AG09309 (cell line): ENCODE measurements at places on chromosomes 1 and 21.

GRCh38 chr1:78236716-78237115 is 190.9 kb downstream of the GIPC2 start:
- no peak for DNase-seq

DNA sequence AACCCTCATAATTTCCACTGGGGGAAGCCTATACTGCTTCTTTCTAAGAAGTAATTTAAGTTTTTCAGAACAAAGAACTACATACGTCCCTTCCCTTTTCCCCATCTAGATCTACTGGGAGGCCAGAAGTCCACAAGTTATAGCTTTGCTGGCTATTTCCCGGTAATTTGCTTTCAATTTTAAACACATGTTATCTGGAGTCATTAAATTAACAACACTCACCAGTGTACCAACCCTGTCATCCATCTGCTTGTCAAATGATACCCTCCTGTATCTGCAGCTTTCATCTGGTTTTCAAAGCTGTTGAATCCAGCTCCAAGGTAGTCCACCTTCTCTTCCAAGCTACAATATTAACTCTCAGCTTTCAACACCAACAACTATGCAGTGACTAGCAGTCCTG is 466.7 kb upstream of the PKN2 start:
- no peak for DNase-seq

- DNase-seq, result no peak
Observed at GRCh38 chr1:169860187-169860586, 33.5 kb downstream of the SCYL3 start.

DNA sequence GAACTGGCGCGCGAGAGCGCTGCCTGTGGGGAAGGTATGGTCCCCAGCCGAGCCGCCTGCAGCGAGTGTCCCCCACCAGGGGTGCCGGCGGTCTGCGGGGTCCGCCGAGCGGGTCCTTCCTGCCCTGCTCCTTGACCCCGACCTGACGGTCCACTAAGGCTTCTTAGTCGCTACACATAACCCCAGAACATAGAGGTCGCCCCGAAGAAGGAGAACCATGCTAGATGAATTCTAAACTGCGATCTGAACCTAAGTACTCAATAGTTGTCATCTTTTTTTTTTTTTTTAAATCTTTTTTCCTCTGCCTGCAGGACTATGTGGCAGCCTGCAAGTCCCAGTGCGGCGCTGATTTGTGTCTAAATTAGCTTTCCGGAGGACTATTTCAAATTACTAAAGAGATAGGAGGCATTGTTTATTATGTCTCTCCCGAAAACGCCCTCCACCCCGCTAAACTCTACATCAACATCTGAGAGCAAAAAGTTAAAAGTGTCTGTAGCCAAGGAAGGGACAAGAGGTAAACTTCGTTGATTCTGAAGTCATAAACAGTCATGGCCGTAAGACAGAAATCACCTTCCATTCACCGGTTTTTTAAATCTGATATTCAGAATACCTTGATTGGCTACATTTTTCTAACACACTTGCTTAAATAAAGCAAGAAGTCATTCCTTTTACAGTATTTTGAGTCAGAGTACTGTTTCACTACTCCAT is 476 bp downstream of the AXDND1 start:
- no peak for DNase-seq

- DNase-seq, result no peak
Observed at GRCh38 chr1:30046751-30047150, 676.6 kb downstream of the MATN1 start.

- DNase-seq, result no peak
Observed at GRCh38 chr1:211951856-211952255, 83.5 kb downstream of the INTS7 start.

- DNase-seq, result no peak
Observed at GRCh38 chr1:175314300-175314699, 121.7 kb upstream of the KIAA0040 start.

DNA sequence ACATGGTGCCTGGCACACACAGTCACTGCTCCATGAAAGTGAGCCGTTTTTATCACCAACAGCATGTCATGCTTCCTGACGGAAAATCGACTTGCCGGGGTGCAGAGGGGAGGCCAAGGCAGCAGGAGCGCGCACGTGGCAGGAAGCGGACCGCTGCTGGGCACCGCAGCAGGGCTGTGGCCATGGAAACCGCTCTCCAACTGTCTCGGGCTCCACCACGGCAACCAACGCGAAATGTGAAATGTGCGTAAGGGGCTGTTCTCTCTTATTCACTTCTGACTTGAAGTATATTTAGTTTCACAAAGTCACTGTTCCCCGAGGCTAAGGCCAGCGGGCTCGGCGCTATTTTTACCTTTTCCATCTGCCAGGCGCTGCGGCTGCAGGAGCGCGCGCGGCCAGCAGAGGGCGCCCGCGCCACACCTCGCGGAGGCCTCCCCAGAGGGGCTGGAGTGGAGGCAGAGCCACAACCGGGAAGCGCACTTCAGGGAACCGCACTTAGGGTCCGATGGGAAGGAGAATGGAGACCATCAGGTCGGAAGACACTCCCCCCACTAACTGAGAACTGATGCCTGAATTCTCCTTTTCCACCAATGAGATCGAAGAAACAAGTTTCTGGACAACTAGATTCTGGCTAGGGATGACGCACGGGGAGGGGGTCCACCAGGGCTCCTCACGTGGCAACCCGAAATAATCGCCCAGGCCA is 19.7 kb downstream of the RCC2 start:
- DNase-seq, result no peak

GRCh38 chr1:154996966-154997701 is 3.7 kb downstream of the LENEP start:
- DNase-seq, result no peak

- no peak for DNase-seq
Observed at GRCh38 chr1:53155945-53156344, 13.5 kb upstream of the SLC1A7 start.

DNA sequence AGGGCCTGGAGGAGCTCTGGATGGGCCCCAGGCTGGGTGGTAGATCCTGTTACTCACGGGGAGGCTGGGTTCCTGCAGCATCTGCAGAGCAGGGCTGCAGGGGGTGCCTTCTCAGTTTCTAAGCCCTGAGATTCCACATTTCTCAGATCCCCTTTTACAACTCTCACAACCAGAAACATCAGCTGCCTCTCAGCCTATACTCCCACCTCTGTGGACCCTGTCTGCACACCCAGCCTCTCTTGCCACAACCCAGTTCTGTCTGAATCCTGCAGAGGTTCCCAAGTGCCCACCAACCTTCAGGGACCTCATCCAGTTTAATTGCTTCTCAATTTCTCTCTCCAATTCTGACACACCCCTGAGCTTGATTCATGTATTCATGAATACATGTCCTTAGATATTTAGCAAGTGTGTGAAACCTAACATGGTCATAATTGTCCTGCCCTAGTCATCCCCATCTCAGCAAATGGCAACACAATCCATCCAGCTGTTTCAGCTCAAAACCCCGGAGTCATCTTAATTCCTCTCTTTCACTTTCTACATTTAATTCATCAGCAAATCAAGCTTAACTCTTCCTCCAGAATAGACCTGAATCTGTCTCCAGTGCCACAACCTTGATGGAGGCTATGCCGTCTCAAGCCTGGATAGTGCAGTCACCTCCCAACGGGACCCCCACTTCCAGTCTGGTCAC is 57.0 kb upstream of the NEK2 start:
- DNase-seq, result no peak

DNA sequence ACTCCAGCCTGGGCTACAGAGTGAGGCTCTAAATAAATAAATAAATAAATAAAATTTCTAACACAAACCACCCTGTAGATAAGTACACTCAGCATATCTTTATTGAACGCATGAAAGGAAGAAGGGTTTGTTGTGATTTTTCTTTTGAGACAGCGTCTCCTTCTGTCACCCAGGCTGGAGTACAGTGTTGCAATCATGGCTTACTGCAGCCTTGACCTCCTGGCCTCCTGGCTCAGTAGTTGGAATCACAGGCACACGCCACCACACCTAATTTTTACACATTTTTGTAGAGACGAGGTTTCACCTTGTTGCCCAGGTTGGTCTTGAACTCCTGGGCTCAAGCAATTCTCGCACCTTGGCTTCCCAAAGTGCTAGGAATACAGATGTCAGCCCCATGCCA is 23.2 kb upstream of the RCC2 start:
- no peak for DNase-seq

DNA sequence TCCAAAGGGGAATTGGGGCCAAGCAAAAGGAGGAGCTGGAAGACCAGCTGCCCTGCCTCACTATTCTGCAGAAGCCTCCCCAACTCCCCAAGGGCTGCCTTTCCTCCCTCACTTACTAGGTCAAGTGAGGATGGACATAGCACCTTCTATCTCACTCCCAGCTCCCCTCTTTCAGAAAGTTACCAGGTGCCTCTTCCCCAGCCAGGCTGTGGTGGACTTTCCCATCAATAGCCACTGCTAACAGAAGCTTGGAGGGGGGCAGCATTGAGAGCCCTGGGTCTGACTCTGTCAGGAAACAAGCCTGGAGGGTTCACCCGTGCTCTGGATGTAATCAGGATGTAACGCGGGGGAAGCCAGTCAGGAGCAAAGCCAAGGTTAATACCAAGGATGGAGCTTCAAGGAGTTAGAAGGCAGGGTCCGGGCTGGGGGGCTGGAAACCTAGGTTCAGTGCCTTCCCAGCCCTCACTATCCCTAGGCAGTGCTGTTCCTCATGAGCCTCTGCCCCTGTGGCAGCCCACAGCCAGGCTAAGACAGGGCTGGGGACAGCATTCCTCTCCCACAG is 127.8 kb upstream of the NGF start:
- no peak for DNase-seq

- DNase-seq, result no peak
Observed at GRCh38 chr1:6507037-6507428, 15.6 kb upstream of the PLEKHG5 start.

DNA sequence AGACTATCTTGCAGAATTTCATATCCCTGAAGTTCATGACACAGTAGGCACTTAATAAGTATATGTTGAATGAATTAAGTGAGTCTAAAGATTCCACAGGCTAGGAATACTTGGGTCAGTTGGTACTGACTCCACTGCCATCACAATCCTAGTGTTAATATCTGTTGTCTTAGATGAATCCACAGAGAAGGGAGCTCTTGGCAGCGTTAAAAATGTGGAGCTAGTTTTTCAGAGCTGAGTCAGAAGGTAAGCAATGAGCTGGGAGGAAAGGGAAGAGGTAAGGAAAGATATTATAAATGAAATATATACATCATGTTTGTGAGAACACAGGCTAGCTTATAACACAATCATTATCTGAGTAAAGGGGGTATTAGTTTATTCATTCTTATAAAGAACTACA is 21.8 kb upstream of the GORAB start:
- no peak for DNase-seq

- DNase-seq, result no peak
Observed at GRCh38 chr1:201020040-201020591, 3.4 kb downstream of the KIF21B start.

DNA sequence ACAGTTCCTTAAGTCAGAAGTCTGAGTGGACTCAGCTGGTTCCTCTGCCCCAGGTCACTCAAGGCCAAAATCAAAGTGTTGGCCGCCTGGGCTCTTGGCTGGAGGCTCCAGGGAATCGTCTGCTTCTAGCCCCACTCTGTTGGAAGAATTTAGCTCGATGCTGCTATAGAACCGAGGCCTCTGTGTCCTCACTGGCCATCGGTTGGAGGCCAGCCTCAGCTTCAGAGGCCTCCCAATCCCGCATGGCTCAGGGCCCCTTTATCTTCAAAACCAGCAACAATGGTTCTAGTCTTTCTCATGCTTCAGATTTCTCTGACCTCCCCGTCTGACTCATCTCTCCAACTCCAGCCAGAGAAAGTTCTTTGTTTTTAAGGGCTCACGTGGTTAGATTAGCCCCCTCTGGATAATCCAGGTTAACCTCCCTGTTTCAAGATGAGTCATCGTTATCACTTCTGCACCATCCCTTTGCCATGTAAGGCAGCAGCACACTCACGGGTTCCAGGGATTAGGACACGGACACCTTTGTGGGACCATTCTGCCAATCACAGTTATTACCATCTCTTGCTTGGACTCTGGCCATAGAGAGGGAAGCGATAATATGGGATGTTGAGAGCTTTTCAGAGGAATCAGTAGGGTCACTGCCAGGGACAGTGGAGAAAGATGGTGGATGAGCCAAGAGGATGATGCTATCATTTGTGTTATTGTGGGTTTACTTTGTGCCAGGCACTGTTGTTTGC is 13.6 kb downstream of the FHAD1 start:
- no peak for DNase-seq

DNA sequence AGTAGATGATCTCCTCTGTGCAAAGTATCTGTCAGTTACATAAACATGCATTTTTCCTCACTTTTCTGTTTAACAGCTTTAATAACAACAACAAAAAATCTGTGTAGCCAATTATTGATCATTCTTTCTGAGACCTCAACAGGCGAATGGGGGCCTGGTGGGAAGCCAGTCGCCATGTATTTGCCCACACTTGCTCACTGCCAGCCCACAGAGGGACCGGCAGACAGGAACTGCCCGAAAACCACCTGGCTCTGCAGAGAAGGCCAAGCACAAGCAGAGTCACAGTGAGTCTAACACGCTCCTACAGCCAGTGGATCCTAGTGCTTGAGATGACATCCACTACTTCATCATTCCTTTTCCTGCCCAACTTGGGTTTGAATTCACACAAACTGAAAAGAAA is 56.1 kb downstream of the NPHP4 start:
- DNase-seq, result no peak

DNA sequence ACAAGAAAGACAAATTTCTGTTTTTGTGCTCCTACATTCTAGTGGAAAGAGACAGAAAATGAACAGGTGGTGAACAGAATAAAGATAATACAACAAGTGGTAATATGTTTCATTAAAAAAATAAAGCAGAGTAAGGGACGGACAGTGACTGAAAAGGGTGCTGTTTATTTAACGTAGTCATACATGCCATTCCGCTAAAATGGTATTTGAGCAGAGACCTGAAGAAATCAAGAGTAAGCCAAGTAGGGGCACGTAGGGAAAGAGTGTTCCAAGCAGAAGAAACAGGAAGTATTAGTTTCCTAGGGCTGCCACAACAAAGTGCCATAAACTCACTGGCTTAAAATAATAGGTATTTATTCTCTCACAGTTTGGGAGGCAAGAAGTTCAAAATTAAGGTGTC is 65.6 kb upstream of the KCTD3 start:
- DNase-seq, result no peak

- DNase-seq, result no peak
Observed at GRCh38 chr1:8458607-8459006, 140.7 kb downstream of the SLC45A1 start.

- no peak for DNase-seq
Observed at GRCh38 chr1:203177470-203178039, 1.9 kb upstream of the MYBPH start.

GRCh38 chr1:226424221-226425003 is 16.5 kb upstream of the PARP1 start:
- DNase-seq, result no peak

GRCh38 chr1:12087797-12088314 is 24.8 kb downstream of the TNFRSF8 start:
- no peak for DNase-seq

- no peak for DNase-seq
Observed at GRCh38 chr1:43392702-43393101, 3.0 kb downstream of the SZT2 start.

- DNase-seq, result no peak
Observed at GRCh38 chr1:90718411-90719329, 1.6 kb upstream of the BARHL2 start.

GRCh38 chr1:155141749-155142148 is 1.4 kb upstream of the DPM3 start:
- no peak for DNase-seq
